Stimulated activated CD4-positive, alpha-beta T cell treated with anti-CD3 and anti-CD28 coated beads, Interleukin-2, amount 100 ng/mL, for 24 hours (primary cell): ENCODE measurements at places on chromosomes 5 and 9.

DNA sequence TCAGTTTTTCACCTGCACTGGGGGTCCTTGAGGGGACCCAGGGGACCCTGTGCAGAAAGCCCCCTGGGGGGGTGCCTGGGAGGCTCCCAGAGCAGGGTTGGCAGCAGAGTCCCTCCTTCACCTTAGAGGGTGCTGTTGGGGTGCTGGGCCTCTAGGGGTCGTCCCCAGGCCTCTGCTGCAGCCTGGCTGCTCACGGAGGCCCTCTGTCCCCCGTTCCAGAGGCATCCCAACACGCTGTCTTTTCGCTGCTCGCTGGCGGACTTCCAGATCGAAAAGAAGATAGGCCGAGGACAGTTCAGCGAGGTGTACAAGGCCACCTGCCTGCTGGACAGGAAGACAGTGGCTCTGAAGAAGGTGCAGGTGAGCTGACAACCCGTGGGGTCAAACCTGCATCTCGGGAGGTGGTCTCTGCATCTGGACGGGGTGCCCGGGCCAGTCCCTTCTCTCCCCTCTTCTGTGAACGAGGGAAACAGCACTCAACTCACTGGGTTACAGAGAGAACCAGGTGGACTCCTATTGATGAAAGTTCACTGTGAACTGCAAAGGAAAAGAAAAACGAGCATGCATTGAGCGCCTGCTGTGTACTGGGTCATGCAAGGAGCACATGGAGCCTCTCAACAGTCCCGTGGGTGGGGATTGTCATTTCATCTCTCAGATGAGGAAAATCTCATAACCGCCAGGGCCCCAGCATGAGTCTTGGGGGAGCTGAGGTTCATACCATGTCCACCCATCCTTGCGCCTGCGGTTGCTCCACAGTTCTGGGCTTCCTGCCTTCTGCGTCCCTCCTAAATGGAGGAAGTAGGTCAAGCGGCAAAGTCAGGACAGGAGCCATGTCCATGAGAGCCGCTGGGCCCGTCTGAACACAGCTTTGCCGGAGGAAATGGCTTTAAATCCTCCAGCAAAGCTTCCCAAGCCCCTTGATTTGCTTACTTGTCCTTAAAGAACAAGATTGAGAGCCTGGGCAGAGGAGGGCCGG is 54.8 kb downstream of the NEK6 start:
- no peak for DNase-seq

GRCh38 chr9:125411171-125411756 is 149.6 kb downstream of the GAPVD1 start:
- DNase-seq, result no peak

GRCh38 chr5:135971701-135972100 is 16.9 kb upstream of the LECT2 start:
- no peak for DNase-seq

DNA sequence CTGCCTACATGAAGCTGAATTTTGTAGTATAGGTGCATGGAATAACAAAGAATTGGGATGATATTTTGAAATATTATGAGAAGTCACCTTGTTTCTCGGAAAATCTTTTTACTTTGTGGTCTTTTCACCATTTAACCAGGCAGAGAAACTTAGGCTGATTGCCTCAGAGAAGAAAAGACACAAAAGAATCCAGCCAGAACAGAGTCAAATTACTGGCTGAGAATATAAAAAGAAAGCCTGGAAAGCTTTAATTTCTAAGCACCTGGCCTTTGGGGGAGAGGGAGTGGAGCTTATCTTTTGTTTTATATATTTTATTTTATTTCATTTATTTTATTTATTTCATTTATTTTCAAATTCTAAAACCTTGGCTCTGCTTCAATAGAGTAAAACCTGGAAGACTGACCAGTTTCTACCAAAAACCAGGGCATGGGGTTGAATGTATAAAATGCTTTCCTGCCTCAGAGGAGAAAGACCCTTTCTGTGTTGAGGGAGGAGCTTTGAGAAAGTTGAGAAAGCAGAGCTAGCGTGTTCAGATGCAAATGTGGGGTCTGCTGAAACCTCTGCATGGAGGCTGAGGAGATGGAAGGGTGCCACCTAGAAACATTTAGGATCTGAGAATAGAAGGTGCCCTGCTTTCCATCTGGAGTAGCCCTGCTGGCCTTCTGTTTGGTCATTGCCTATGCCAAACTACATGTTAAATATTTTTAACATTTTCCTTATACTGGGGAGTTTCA is 81.6 kb downstream of the NREP start:
- no peak for DNase-seq

- DNase-seq, result no peak
Observed at GRCh38 chr9:136693490-136694162, 6.4 kb upstream of the AGPAT2 start.

GRCh38 chr9:93132287-93132927 is 1.6 kb downstream of the NINJ1 start:
- no peak for DNase-seq

- no peak for DNase-seq
Observed at GRCh38 chr5:152462021-152462721, 57.1 kb upstream of the NMUR2 start.

DNA sequence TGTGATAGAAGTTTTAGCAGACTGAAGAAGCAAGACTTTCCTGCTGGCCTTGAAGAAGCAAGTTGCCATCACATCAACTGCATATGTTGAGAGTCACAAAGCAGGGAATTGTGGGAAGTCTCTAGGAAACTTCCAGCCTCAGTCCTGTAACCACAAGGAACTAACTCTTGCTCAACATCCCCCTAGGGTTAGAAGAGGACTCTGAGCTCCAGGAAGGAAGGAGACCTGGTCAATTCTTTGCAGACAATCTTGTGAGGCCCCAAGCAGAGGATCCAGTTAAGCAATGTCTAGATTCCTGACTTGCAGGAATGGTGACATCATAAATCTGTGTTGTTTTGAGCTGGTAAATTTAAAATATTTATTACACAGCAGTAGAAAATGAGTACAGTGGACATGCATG is 18.6 kb upstream of the ZNF366 start:
- no peak for DNase-seq

DNA sequence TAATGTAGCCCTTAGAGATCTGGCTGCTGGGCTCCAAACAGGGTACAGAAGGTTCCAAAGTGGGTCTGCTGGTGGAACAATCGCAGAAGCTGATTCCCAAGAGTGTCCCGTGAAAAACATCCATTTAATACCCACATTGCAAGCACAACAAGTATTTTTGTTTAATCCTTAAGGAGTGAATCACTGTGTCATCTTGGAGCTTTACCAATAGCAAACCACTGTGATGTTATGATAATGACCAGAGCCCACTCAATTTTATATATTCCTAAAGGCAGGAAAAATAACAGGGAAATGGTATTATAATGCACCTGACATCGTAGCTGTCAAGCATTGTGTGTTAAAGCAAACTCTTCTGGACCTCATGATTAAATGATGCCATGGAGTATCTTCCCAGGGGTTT is 291.9 kb downstream of the FBXL7 start:
- DNase-seq, result no peak

GRCh38 chr5:149424371-149425315 is 45.6 kb upstream of the IL17B start:
- DNase-seq, result no peak

DNA sequence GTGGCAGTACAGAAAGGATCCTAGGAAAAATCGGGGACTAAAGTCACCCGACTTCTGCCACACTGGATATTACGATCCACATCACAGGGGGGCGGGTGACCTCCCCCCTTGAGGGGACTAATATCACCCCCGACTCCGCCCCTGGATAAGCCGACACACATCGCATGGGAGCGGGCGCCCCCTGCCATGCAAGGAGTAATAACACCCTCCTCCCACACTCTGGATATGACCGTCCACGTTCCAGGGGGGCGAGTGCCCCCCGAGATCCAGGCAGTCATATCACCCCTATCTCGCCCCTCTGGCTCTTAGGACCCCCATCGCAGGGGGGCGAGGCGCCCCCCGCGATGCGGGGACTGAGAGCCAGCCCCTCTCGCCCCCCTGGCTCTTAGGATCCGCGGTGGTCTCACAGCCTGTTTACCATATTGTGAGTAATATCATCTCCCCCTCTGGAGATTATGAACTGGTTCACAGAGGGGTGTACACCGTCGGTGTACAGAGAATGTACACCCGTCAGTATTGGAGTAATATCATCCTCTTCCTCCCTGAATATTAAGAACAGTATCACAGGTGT is 423.0 kb downstream of the DIRAS2 start:
- DNase-seq, result peak; percentile 45

- no peak for DNase-seq
Observed at GRCh38 chr5:1103505-1104326, 8.1 kb downstream of the SLC12A7 start.

- DNase-seq, result no peak
Observed at GRCh38 chr9:1759771-1760300, 255.3 kb upstream of the SMARCA2 start.

DNA sequence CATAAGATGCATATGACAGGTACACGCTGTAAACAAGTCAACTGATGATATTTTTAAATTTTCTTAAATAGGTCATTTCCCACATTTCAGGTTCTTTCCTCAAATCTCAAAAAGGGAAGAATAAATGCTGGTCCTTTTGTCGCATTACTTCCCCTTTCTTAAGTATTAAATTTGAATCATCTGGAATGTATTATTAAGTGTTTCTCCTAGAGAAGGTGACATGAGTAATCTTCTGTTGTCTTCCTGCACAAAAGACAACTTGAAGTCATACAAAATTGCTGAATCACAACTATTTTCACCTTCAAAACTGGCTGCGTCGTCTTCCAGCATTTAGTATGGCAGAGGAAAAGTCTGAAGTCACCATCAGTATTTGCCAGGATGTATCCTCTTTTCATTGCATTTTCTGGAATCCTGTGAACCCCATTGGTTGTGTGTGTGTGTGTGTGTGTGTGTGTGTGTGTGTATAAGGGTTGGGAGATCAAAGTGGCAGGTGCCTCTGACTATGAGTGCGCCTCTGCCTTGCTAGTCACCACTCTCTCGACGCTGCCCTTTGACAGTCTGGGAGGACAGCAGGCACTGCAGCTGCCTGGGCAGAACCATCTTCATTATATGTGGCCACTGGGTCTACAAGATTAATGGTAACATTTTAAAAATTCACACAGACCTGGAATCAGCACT is 86.9 kb downstream of the MVB12B start:
- no peak for DNase-seq
